ENCODE measurements at places on chromosomes 12 and 14.

GRCh38 chr12:17992002-17992656 is 97.9 kb downstream of the RERGL start:
- DNase-seq, result peak; percentile 57

DNA sequence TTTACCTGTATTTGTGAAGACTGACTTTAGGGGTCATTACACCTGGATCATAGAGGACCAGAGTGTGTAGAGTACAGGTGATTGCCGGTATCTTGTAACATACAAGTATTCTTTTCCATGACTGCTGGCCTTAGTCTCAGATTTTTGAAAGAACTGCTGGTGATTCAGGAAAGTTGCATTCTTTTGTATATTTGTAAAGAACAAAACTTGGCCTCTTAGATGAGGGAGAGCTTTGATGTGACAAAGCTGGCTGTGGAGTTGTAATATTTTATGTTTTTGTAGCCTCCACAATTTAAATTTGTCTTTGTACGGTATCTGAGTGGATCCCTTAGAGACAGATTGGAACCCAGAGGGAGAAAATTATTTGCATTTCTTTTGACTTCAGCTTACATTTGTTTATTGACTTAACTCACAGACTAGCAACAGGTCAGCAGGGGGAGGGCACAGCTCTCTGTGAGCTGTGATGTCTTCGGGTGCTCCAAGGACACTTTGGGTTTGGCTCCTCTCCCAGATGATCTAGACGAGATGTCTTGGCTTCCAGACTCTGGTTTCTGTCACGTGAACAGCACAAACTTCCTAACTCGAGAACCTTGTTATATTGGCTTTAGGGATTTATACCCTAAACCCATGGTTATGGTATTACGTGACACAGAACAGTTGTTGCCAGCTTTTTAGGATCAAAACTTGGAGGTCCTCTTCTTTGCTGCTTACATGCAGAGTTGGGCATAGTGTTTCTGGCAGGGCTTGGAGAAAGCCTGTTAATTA is 65.9 kb downstream of the DAAM1 start:
- DNase-seq, result peak; percentile 94

DNA sequence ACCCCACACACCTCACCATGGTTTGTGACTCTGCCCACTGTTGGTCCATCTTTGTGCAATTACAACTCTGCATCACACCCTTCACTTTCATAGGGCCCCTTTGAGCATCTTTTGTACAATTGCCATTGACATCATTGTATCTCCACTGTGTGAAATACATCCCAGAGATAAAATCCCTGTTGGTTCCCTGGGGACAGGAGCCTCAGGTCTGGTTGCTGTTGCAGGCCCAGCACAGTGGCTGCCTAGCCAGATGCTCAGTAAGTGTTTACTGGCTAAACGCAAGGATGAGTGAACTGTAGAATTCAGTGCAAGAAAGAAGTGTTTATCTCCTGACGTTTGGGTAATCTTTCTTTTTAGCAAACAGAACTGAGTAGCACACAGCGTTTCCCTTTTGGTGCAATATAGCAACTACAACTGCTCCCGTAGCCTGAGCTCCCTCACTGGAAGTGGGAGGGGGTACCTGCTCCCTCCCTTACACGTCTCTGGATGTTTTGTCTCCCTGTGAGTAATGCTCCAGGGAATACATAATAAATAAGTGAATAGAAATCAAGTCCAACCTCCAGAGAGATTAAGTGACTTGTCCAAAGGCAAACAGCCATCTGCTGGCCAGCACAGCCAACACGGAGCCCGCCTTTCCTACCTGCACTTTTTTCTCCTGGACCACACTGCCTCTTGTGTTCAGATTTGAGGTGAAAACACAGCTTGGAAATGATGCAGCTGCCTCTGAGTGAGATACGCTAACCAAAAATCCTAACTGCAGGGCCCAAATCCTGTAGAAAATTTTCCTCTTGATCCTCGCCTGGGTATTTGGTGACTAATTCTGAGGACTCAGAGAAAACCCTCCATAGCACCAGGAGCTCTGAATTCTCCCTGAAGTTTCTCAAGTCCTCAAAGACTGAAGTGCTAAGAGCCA is 27.4 kb downstream of the GALNT16 start:
- no peak for DNase-seq

DNA sequence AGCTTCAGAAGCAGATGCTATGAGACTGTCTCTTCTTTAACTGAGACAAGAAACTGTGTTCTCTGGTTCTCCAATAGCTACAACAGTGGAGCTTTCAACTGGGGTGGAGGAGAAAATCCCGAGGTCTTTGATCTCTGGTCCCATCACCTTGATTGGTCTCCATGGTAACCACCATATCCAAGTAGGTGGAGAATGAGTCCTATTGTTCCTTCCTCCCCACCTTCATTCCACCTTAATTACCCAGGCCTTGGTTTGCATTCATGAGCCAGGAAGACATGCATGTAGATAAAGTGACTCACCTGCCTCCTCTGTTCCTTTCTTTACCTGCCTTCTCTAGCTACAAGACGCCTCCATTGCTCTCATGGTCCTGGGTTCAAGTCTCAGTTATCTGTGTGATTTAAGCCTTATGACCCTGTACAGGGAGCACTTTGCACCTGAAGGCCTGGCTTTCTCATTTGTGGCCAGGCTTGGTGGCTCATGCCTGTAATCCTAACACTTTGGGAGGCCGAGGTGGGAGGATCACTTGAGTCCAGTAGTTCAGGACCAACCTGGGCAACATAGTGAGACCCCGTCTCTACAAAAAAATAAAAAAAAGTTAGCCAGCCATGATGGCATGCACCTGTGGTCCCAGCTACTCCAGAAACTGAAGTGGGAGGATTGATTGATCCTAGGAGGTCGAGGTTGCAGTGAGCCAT is 157.7 kb upstream of the TBX3 start:
- DNase-seq, result no peak

- peak; percentile 52 for DNase-seq
Measured at GRCh38 chr12:75478116-75478794, 2.3 kb upstream of the GLIPR1 start.

DNA sequence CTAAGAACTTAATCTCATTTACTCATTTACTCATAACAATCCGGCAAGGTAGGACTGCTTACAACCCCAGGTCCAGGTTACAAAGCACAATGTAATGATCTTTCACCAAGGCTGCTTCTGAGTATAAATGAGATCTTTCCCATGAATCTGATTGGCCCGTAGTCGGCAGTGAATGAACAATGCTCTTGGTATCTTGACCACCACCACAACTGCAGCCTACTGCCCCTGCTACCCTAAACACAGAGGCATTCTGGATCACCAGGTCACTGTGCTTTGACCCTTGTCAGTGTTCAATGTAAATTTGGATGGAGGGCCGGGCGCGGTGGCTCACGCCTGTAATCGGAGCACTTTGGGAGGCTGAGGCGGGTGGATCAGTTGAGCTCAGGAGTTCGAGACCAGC is 15.9 kb downstream of the FAM181A start:
- peak; percentile 9 for DNase-seq
